ENCODE measurements at places on chromosomes 3 and 15.

GRCh38 chr3:71728632-71729342, 3.6 kb upstream of the EIF4E3 start:
- DNase-seq = no peak

DNA sequence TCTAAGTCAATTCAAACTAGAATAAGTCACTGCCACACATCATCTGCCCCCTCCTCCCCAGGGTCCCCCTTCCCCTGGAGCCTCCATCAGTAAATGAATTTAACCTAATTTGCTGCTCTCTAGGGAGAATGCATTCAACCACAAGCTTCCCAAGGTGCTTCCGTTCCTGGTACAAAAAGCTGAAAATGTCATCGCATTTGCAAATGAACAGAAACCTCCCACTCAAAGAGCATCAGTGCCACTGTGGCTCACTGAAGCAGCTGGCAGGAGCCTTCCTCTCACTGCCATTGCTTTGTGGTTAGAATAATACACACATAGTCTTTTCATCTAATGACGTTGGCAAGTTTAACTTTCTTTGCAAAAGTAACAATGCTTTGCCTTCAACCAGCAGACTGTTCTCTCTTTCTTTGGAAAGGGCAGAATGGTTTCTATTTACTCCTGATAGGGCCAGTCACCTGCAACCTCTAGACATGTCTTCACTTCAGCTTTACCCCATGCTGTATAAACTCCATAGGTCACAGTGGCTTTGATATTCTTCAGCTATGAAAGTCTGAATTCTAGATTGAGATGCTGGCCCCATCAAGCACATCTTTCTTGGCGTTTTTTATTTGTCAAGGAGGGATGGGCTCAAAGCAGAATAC, 238.1 kb downstream of the CPNE4 start:
- DNase-seq = no peak

- DNase-seq = no peak
Measured at GRCh38 chr15:47410247-47410646, 307.1 kb upstream of the SEMA6D start.

- no peak for DNase-seq
Measured at GRCh38 chr3:49025793-49026520, 3.2 kb downstream of the IMPDH2 start.

GRCh38 chr3:149717391-149718056, 34.8 kb downstream of the COMMD2 start:
- peak; percentile 77 for DNase-seq

- DNase-seq = peak; percentile 66
Measured at GRCh38 chr3:179840985-179841384, 188.1 kb downstream of the USP13 start.

DNA sequence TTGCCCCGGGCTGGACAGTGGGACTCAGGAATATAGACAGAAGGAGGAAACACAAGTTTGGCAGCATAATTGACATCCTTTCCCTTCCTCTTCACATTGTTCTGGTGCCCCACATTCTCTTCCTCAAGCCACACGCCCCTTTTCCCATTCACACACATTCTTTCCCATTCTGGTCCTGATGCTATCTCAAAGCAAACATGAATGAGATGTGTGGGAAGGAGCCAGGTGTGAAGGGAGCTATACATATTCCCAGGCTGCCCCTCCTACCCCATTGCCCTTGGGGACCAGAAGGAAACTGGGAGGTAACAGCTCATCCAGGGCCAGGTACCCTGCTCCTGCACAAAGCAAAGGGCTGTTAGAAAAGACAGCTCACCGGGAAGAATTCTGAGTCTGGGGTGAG, 23.4 kb upstream of the CLK3 start:
- no peak for DNase-seq

DNA sequence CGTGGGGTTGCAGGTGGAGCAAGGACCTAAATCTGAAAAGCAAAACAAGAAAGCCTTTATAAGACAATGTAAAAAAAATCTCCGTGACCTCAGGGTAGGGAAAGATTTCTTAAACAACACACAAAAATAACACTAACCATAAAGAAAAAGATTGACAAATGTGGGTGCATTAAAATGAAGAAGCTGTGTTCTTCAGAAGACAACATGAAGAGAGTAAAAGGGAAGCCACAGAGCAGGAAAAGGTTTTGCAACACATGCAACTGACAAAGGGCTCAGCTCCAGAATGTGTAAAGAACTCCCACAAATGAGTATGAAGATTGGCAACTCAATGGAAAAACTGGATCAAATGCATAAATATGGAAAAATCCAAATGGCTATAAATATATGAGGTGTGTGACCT, 74.2 kb downstream of the MAGEF1 start:
- no peak for DNase-seq

GRCh38 chr3:187974871-187975271, 179.1 kb upstream of the LPP start:
- DNase-seq = no peak

DNA sequence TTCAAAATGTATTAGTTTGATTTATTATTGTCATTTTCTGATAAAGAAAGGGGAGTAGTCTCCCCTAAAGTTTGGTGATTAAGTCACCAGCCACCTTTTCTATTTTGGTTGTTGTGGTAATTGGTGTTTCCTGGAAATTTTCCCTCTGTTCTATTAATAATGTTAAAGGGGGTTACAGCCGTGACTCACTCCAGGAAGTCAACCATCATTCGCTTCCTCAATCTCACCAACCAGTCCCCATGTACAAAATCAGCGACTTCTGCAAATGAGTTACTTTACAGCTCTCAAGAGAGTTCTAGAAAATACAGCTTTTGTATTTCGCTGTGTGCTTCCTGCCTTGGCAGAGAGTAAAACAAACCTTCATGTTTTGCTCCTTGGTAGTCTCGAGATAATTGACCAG, 285.1 kb downstream of the LPP start:
- DNase-seq = no peak

DNA sequence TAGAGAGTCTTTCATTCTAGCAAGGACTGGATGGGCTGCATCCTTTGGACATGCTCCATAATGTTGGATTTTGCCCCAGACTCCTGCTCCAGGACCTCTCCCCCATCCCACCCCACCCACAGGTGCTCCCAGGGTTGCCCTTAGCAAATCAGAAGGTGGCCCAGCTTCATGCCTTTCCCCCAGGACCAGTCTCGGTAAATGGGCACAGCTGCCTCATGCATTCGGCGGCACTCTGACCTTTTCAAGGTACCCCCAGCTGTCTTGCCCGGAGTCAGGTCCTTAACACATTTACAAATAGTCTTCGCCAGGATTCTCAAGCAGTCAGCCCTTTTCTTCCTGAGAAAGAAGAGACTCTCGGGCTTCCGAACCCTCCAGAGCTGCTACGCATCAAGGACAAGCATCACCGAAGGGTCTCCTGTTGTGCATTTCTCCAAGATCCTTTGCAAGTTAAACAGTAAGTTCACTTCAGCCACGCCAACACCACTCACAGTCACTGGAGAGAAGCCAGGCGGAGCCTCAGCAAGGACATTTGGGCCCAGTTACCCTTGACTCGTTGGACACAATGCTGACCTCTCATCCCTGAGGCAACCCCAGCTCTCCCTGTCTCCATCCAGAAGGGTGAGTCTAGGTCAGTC, 287.8 kb downstream of the FAM43A start:
- no peak for DNase-seq

DNA sequence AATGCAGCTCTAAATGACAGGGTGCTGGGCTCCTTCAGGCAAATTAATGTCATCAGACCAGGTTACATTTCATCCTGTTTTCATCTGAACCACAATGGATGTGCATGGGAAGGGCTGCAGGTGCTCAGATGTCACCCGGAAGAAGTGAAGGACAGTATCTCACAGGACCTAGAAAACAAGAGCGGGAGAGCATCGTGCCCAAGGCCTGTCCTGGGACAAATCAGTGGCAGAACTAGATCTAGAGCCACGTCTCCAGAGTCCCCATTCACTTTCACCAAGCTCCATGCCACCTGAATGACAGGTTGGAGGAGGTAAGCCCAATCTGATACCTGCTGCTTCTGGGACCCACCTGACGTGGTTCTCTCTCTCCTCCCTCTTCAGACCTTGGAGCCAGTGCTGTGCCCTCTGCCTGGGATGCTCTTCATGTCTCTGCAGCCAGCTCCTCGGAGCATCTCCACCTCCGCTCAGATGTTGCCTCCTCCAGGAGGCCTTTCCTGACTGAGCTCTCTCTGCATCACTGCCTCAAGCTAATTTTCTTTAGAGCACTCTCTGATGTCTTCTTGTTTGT, 77.3 kb downstream of the CPN2 start:
- DNase-seq = no peak

Measured in brain microvascular endothelial cell (primary cell).